ENCODE measurements at places on chromosomes 4 and X.

- DNase-seq = no peak
Measured at GRCh38 chrX:9873952-9874351, 87.7 kb downstream of the SHROOM2 start.

DNA sequence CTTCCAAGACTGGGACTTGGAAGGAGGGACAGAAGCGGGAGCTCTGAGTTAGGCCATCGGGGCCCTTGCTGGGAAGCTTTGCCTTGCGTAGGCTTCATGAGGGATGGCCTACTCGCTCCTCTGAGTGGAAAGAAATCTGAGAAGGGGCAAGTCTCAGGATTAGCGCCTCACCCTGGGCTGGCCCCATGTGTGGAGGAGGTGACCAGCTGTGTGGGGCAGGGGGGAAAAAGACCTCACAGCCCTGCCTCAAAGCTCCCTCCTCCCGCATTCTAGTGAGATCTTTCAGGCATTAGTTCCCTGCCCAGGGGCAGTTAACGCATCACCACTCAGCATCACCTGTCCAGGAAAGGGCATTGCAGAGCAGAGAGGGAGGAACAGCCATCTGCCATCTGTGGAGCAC lies 156.1 kb downstream of the ENPP6 start:
- no peak for DNase-seq

GRCh38 chrX:37470711-37471110 lies 100.8 kb upstream of the LANCL3 start:
- no peak for DNase-seq

GRCh38 chr4:170770664-170771063 lies 680.9 kb upstream of the AADAT start:
- DNase-seq = no peak

Measured in hepatocyte (in vitro differentiated cells).